Fibroblast of skin of left biceps (primary cell): ENCODE measurements at places on chromosomes 12 and 14.

DNA sequence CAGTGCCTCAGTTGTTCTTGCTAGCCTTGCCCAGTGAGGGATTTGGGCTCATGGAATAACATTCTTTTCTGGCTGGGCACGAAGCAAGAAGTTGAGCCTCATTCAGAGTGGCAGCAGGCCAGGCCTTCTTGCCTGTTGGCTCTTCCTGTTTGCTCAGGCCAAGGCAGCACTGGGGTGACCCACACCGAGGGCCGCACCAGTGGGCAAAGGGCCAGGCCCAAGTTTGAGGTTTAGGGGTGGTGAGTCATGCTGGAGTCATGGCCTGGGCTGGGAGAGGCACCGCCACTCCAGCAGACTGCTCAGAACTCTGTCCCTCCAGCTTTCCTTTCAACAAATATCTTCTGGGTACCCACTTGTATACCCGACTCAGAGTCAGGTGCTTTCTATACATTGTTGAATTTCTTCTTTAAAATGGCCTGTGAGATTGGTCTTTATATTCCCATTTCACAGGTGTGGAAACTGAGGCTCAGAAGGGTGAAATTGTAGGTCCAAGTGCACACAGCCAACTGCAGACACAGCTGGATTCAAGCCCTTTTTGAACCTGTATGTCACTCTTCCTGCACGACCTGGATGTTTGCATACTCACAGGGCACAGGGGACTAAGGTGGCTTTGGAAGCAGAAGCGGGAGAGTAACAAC is 279.4 kb downstream of the FOXN3 start:
- peak; percentile 12 for DNase-seq

- no peak for DNase-seq
Observed at GRCh38 chr12:68119250-68119649, 40.3 kb downstream of the IFNG start.

DNA sequence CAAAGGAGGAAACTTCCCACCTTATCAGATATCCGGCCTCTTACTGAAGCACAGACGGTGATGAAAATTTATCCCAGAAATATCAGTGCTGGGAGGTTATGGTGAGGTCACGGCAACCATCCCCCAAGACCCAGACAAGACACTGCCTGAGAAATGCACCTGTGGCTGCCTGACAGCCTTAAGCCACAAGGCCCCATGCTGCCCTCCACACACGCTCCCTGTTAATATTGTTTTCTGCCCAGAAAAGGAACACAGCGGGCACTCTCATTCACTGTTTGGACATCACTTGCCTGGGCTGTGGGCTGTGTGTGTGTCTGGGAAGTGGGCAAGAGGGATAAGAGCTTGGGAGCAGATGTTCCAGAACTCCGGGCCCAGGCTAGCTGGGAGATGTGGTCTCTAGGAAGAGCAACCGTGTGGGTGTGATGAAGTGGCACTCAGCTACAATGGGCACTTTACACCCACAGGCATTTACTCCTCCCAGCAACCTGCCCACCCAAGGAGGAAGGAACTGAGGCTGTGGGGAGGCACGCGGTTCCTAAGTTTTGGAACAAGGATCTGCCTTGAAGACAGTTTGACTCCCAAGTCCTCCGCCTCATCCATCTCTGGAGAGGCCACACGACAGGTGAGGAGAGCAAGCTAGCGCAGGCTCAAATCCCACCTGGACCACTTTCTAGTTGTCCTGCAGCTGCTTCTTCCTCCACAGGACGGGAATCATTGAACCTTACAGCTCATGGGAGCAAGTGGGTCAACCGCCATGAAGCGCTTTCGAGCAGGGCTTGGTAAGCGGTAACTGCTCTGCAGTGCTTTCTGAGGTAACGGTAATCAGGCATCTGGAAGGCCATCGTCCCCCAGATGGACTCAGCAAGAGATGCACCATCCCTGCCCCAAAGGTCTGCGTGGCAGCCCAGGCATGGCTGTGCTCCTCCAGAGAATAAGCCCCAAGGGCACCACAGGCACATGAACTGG is 91.4 kb downstream of the CHGA start:
- no peak for DNase-seq

GRCh38 chr12:87365423-87365822 is 663.8 kb downstream of the C12orf50 start:
- no peak for DNase-seq

GRCh38 chr12:14216405-14217294 is 148.8 kb upstream of the ATF7IP start:
- DNase-seq, result no peak

DNA sequence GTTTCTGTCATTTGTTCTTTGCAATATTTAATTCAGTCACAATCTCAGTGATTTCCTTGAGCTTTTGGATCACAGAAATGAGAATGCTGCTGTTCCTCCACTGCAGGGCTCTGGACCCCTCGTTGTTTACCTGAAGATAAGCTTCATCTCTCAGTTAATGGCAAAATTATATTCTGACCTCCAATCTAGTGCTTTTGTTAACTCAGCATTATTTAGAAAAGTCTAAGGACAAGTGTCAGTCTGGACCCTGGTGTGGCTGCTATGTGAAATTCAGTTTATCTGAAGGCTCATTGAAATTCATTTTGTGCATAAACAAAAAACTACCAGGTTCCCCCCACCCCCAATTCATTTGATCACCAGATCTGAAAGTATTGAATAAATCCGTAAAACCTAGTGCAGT is 84.7 kb downstream of the PTPRO start:
- no peak for DNase-seq

DNA sequence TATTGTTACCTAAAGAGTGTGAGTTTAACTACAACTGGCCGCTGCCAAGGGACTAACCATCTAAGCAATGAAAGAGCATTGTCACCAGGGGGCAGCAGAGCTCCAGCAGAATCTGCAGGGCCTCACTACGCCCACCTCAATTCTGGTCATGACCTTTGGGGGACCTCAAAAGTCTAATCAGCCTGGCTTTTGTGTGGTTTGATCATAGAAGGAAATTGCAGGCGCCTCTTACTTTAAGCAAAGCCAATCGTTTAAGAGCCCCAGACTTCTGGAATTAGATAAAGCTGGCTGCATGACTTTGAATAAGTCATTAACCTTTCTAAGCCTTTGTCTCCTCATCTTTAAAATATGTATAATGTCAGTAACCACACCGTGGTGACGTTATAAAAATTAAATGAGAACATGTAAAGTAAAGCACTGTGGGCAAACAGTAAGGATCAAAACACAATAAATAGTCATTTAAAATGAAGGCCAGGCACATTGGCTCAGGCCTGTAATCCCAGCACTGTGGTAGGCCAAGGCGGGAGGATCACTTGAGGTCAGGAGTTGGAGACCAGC is 58.6 kb downstream of the TBX3 start:
- peak; percentile 12 for DNase-seq

DNA sequence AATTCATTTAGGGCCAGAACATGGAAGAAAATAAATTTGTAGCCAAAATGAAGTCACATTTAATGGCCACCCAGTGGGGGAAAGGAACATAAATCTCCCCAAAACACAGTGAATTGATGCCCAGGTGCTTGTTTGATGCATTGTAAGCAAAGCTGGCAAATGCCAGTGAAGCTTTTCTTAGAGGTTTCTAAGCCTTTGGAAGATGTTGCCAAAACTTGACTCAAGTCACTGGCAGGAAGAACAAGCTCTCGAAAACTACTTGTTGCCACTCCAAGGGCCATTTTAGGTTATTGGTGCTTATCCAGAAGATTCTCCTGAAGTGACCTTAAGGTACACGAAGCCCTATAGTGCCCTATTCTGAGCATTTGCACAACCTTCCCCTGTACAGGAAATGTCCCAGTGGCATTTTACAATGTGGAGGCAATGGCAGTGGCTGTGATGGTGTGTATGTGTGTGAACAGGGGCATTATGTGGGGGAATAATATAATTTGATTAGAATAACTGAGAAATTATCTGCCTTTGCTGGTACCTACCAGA is 89.5 kb upstream of the NOVA1 start:
- no peak for DNase-seq

GRCh38 chr12:53956251-53956887 is 1.7 kb downstream of the HOXC12 start:
- DNase-seq, result no peak

- DNase-seq, result no peak
Observed at GRCh38 chr12:42584651-42585111, 4.9 kb downstream of the PRICKLE1 start.

DNA sequence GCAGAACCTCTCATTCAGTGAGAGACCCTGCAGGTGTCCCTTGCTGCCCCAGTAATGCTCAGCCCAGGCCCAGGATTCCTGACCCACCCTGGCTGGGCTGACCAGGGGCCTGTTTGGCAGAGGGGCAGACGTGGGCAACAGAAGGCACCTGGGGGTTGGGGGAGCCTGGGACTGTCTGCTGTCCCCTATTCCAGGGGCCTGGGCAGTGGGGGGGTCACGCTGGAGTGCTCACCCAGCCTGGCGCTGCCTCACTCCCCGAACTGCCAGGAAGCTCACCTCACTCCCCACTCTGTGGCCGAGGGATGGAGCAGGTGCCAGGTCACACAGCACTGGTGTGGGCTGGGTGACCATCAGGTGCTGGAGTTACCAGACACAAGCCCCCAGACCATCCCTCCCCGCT is 22.6 kb upstream of the NUDT14 start:
- no peak for DNase-seq

GRCh38 chr14:46861753-46862152 is 210.2 kb upstream of the RPL10L start:
- no peak for DNase-seq

GRCh38 chr12:28991626-28992025 is 157.5 kb upstream of the FAR2 start:
- no peak for DNase-seq

DNA sequence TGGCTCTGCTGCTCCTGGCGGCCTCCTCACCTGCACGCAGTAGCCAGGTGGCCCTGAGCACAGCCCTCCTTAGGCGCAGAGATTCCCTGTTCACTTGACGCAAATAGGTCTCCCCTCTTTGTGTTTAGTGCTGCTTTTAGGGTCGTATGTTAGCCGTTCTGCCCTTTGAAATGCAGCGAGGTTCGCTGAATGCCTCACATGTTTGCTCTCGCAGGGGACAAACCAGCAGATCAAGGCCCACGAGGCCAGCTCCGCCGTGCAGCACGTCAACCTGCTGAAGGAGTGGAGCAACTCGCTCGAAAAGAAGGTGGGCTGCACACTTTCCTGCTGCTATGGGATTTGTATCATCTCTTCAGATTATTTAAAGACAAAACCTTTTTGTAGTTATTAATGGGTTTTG is 31.4 kb upstream of the AMN start:
- no peak for DNase-seq
